BE2C (cell line): ENCODE measurements at places on chromosomes 12 and 14.

- DNase-seq = no peak
Observed at GRCh38 chr12:87233671-87234070, 795.5 kb downstream of the C12orf50 start.

GRCh38 chr12:5965950-5966383 is 20.9 kb upstream of the ANO2 start:
- DNase-seq = peak; percentile 79

- no peak for DNase-seq
Observed at GRCh38 chr12:131355361-131356245, 355.3 kb upstream of the SFSWAP start.

GRCh38 chr14:95235351-95235750 is 78.0 kb upstream of the DICER1 start:
- peak; percentile 47 for DNase-seq

DNA sequence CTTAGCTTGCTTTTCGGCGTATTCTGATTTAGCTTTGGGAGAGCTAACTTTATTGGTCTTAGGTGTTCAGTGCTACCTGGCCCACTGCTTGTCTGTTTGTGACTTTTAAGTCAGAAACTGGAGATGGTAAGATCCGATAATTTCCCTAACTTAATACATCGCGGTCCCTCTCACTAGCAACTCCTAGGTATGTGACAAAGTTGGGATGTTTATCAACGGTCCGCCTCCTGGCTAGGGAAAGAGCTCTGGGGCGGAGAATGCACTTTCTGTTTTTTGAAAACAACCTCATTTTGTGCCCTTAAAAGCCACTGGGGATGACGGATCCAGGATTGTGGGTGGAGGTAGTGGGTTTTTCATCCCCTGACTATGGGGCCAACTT is 1.2 kb downstream of the CDKN1B start:
- no peak for DNase-seq

GRCh38 chr14:23492618-23493272 is 23.2 kb downstream of the NGDN start:
- DNase-seq = no peak

DNA sequence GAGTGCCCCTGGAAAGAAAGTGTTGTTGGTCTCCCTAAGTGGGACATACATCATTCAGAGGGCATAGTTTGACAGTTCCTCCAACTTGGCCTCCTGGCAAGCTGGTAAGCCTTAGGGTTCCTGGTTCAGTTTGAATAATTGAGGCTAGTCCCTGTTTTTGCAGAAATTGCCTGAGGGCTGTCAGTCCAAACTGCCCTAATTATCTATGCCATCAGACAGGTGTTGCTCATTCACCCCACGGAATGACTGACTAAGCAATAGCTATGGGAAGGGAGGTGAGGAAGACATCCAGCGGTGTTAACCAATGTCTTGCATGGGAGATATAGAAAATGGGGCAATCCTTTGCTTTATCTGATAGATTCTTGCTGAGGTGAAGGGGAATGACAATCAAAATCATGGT is 37.6 kb downstream of the SPTSSA start:
- DNase-seq = no peak

- no peak for DNase-seq
Observed at GRCh38 chr12:113926788-113927187, 39.3 kb downstream of the RBM19 start.

GRCh38 chr14:97873291-97873690 is 1076.1 kb downstream of the VRK1 start:
- no peak for DNase-seq
